Aorta (tissue), 5 donors: ENCODE measurements at places on chromosomes 6 and 20. TPM values are rescaled to one million over a fixed set of nuclear protein-coding genes. Genes with fewer than 3 reads are reported as not detected.

DNA sequence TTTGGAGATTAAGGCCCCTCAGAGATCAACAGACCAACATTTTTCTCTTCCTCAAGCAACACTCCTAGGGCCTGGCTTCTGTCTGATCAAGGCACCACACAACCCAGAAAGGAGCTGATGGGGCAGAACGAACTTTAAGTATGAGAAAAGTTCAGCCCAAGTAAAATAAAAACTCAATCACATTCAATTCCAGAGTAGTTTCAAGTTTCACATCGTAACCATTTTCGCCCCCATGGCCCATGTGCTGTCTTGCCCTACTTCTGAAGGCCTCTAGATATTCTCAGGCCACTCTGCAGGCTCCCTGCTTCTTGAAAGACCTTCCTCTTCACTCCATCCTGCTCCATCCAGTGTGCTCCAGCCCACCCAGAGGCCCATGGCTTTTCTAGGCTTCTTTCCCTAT is 4.2 kb downstream of the IL17A start:
- DNase-seq, result no peak
- no peaks in the 10 kb centered on the region for H3K27me3 ChIP-seq
- no peak overlapping the region for H3K4me3 ChIP-seq
- no peak overlapping the region for H3K27ac ChIP-seq
- no peaks in the 10 kb centered on the region for H3K4me1 ChIP-seq
- H3K36me3 ChIP-seq, result no peaks in the 10 kb centered on the region

MMP24 gene
- total RNA-seq, result 1.2 TPM

TRIM31 gene
- not detected for total RNA-seq

- DNase-seq, result no peak
- no peaks in the 10 kb centered on the region for H3K4me1 ChIP-seq
- H3K27me3 ChIP-seq, result no peaks in the 10 kb centered on the region
- no peak overlapping the region for H3K4me3 ChIP-seq
- no peak overlapping the region for H3K27ac ChIP-seq
Observed at GRCh38 chr20:63147532-63147931, 68.4 kb downstream of the YTHDF1 start.

DNA sequence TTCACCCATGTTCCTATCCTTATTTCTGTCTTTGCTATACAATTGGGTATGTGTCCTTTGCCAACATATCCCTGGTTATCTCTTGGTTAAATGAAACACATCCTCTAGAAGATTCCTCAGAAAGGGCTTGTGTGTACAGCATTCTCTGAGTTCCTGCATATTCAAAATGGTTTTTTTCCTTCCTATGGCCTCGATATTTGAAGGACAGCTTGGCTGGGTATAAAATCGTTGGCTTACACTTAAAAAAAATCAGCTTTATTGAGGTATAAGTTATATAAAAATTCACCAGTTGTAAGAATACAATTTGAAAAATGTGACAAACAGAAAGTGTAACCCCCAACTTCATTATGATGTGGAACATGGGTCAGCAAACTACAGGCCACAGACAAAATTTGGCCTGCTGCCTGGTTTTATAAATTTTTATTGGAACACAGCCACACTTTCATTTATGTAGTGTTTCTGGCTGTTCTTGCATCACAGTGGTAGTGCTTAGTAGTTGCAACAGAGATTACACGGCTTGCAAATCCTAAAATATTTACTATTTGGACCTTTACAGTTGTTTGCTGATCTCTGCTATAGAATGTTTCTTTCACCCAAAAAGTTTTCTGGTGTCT is 16.7 kb downstream of the PCMT1 start:
- no peak overlapping the region for H3K27ac ChIP-seq
- no peaks in the 10 kb centered on the region for H3K4me1 ChIP-seq
- H3K4me3 ChIP-seq, result no peak overlapping the region
- no peaks in the 10 kb centered on the region for H3K27me3 ChIP-seq
- DNase-seq, result no peak

DNA sequence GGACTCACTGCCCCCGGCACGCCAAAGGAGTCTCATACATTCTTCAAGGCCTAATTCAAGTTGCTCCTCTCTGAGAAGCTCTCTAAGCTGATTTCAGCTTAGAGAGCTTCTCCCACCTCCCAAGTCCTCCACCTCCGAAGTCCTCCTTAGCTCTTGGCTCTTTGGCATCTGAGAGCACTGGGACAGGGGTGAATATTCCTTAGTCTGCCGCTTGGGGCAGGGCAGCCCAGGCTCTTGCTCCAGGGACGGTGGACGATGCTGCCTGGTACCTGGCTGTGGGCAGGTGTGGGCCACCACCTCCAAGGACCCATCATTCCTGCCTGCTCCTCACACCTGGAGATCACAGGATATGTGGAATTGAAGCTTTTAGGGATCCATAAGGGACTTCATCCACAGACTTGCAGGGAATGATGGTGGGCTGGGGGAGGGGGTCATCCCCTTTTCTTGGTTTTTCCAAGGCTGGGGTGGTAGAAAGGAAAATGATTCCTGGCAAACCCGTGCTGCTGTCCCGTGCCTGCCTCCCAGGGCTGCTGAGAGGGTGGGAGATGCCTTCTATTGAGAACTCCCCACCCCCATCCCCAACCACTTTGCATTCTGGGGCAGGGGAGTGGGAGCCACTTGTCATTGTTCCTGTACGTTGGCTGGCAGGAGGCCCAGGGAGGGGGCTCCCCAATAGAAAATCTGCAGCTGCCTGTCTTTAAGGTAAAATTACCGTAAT is 57.4 kb downstream of the ARHGAP40 start:
- H3K27me3 ChIP-seq, result no peaks in the 10 kb centered on the region
- no peak for DNase-seq
- H3K27ac ChIP-seq, result no peak overlapping the region
- no peak overlapping the region for H3K4me3 ChIP-seq

SLC22A7 gene
- total RNA-seq, result not detected

DNA sequence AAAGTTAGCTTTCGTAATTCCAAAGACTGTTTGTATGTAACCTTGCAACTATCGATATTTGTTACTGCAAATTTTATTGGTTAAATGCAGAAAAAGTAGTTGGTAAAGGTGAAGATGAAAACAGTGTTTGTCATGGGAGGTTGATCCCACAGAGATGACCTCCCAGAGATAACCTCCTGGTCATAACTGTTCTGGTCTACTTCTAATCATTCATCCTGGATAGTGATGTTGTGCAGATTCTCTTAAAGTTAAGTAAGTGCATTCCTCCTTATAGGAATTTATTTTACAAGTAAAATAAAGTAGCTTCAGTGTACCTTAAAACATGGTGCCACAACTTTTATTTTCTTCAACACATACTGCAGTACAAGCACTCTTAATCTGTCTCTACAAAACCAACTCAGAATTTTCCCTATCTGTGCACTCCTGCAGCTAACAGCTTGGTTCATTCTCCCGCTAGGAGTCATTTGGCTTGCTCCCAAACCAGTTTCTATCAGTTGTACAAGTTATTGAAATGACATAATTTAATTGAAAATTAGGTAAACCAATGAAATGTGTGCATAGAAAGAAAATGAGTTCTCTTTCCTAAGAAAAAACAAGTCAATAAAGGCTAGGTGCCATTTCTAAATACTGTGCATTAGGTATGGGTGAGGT is 19.2 kb downstream of the METTL24 start:
- no peaks in the 10 kb centered on the region for H3K36me3 ChIP-seq
- no peak for DNase-seq
- H3K4me3 ChIP-seq, result no peak overlapping the region
- no peak overlapping the region for H3K27ac ChIP-seq

TMEM151B gene
- not detected for total RNA-seq

- H3K27ac ChIP-seq, result no peak overlapping the region
- DNase-seq, result no peak
- no peaks in the 10 kb centered on the region for H3K4me1 ChIP-seq
- no peaks in the 10 kb centered on the region for H3K36me3 ChIP-seq
Observed at GRCh38 chr6:119957195-119957594, 607.6 kb upstream of the MAN1A1 start.

GRCh38 chr6:140833408-140833807 is 1299.3 kb upstream of the GJE1 start:
- DNase-seq, result no peak
- no peaks in the 10 kb centered on the region for H3K36me3 ChIP-seq
- H3K27me3 ChIP-seq, result no peaks in the 10 kb centered on the region
- H3K4me3 ChIP-seq, result no peak overlapping the region
- peak overlapping the region; percentile 49 for H3K27ac ChIP-seq

SMPDL3A gene
- total RNA-seq, result 3.9 TPM

DNA sequence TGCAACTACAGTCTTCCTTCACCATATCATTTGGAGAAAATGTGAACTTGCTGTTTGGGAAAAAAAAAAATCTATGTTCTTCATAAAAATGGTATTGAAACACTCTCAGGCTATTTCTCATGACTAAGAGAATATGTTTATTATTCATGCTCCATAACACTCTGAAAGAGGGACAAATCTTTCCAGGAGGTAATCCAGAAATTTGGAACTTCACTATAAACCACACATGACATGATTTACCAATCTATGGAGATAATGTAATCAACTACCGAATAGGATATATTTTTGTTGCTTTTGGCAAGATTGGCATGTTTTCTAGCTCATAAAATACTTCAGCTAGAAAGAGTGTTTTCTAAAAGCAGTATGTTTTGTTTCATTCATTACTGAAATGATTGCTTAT is 56.3 kb downstream of the THEMIS start:
- DNase-seq, result no peak
- no peaks in the 10 kb centered on the region for H3K4me1 ChIP-seq
- no peak overlapping the region for H3K4me3 ChIP-seq
- no peaks in the 10 kb centered on the region for H3K36me3 ChIP-seq
- no peaks in the 10 kb centered on the region for H3K27me3 ChIP-seq

DNA sequence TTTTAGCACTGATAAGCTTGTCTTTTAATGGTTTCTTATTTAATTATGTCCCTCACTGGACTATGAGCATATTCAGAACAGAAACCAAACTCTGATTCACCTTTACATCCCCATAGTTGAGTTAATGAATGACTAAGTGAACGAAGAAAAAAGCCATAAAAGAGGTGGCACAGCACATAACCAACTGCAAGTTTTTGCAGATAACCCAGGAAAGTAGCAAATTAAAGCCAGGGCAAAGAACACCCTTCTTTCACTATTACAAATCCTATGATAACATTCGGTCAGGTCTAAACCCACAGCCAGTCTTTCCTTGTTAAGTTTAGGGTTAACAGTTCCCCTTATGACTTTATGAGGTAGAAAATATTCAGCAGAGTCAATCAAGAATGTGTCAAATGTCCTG is 102.7 kb downstream of the RIN2 start:
- DNase-seq, result no peak
- H3K4me1 ChIP-seq, result no peaks in the 10 kb centered on the region
- H3K27me3 ChIP-seq, result no peaks in the 10 kb centered on the region
- no peak overlapping the region for H3K4me3 ChIP-seq
- H3K27ac ChIP-seq, result no peak overlapping the region

DNA sequence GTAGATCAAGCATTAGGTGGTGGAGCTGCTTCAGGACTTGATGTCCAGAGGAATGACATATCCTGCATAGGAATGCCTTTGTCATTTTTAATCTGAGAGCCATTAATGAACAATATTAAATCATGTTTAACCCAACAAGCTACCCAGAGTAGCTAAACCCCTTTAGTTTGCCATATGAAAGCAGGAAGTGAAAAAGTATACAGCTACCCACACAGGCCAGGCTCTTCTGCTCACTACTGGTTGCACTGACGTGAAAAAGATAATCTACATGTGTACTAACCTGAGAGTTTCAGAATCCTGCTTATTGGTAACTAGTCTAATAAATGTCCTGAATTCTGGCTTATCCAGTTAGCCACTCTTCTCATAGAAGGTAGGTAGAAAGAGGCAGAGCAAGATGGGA is 19.9 kb downstream of the GLYATL3 start:
- no peak overlapping the region for H3K27ac ChIP-seq
- no peak for DNase-seq

BPIFB1 gene
- not detected for total RNA-seq

- peaks cover 3% of the 10 kb centered on the region for H3K36me3 ChIP-seq
- no peak overlapping the region for H3K27ac ChIP-seq
- no peak for DNase-seq
- no peaks in the 10 kb centered on the region for H3K27me3 ChIP-seq
Observed at GRCh38 chr20:35854713-35855348, 83.0 kb downstream of the PHF20 start.

DNA sequence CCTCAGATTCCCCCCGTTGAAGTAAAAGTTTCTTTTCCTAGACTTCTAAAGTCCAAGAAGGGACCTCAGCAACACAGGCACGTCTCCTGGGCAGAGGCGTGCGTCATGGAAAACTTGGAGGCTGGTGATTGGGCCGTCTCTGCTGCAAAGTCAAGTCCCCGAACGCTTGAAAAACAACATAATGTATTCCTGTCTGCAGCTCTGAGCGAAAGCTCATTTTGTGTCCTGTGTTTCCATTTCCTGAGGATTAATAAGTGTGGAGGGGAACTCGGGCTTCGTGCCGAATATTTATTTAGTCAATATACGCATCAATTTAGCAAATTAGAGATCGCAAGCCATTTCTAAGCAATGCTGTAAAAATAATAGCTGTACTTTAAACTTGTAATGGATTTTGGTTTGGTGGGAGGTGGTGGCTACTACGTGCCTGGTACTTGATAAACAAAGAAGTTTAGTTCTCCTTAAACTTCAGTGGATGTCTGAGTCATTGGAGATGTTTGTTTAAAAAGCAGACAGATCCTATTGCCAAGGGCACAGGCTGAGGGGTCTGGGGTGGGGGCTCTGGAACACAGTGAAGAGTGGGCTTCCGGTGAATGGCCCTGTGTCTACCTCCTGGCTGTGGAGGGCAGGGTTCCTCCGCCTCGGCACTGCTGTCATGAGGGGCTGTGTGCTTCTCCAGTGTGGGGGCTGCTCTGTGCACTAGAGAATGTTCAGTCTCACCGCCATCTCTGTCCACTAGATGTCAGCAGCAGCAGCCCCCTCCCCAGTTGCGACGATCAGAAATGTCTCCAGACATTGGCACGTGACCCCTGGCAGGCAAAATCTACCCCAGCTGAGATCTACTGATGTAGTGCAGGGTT is 21.8 kb downstream of the PCK1 start:
- no peaks in the 10 kb centered on the region for H3K27me3 ChIP-seq
- peak; percentile 87 for DNase-seq
- no peaks in the 10 kb centered on the region for H3K36me3 ChIP-seq
- H3K4me1 ChIP-seq, result no peaks in the 10 kb centered on the region
- H3K27ac ChIP-seq, result peak overlapping the region; percentile 39

DNA sequence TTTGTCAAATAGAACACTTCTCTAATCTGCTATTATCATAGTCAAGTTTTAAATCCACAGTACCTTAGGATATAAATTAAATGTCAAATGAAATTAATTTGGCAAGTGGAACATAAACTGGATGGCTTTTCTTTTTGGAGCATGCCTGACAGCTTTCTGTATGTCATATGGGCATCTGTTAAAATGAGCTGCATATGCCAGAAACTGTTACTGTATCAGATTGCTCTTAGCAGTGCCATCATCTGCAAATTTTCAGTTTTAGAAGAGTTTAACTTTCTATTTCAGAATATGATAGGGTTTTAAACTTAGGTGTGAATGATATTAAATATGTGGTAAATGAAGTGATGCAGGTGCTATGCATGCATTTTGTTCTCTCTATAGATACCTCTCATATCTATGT is 3.4 kb upstream of the EEF1E1 start:
- no peak overlapping the region for H3K4me3 ChIP-seq
- no peak for DNase-seq
- H3K27me3 ChIP-seq, result no peaks in the 10 kb centered on the region
- H3K4me1 ChIP-seq, result peaks cover 2% of the 10 kb centered on the region
- no peak overlapping the region for H3K27ac ChIP-seq
